ENCODE measurements at places on chromosomes 5 and 9. TPM values are rescaled to one million over a fixed set of nuclear protein-coding genes. Genes with fewer than 3 reads are reported as not detected.
A peak's percentile ranks its signal among the peaks of the same experiment; 100 is the strongest.

GRCh38 chr5:145936401-145937131 lies at the start of gene SH3RF2:
SH3RF2 (plus strand) TSS chr5:145936578; CDS start chr5:145937929, 1,351 bp downstream.
- peaks cover 9% of the 10 kb centered on the region for H3K4me1 ChIP-seq
- peak within 1 kb of the TSS; percentile 46 for H3K27ac ChIP-seq

DNA sequence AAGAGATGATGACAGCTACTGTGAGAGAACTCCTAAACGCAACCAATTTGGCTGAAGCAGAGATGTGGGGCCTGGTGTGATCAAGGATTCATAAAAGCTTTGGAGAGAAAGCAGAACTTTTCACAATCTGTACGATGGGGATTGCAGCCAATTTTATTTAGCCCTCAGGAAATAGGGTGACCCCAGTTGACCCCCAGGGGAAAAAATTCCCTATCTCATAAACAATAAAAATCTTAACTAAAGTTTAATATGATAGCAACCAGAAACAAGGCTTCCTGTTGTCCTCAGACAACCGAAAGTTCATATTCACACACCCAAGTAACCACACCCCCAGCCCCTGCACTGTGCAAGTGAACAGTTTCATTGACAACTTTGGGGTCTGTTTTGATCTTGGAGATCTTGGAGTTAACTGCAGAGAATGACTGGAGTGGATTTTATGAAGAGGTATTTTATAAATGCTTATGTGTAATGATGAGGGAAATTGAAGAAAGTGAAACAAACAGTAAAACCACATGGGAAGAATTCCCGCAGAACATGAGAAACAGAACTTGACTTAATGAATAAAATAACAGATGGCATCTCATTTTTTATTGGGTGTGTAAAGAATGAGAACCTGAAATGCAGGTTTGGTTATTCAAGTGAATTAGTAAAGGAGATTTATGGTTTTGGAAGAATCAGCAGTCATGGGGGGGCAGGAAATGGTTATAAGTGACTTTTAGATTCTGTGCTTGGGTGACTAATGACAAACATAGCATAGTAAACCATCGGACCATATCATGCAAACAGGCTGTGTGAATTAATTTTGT lies 94.5 kb downstream of the PDE4D start:
- no peak overlapping the region for H3K27ac ChIP-seq
- H3K36me3 ChIP-seq, result no peaks in the 10 kb centered on the region
- no peak overlapping the region for H3K4me3 ChIP-seq
- no peak for DNase-seq
- H3K4me1 ChIP-seq, result no peaks in the 10 kb centered on the region

- no peak for DNase-seq
- no peak overlapping the region for H3K27ac ChIP-seq
- H3K4me1 ChIP-seq, result no peaks in the 10 kb centered on the region
- H3K27me3 ChIP-seq, result no peaks in the 10 kb centered on the region
Observed at GRCh38 chr9:121107029-121107428, 32.3 kb downstream of the CNTRL start.

DNA sequence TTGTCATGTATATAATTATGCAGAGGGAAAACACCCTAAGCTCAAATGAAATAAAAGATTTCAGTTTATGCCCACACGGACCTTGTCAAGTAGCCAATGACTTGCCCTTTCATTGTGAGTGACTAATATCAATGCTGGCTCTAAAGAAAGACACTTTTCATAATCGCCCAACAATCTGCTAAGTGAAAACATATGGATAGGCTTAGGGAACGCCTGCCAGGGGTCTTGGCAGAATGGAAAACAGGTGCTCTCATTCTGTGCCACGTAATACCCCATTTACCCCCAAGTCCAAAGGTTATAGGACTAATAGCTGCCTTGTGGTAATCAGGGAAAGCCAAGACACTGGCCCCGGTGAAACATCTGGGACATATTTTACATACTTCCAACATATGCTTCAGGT lies 157.7 kb downstream of the SLF1 start:
- no peaks in the 10 kb centered on the region for H3K27me3 ChIP-seq
- no peaks in the 10 kb centered on the region for H3K36me3 ChIP-seq
- DNase-seq, result no peak
- H3K4me3 ChIP-seq, result no peak overlapping the region

The BTNL9 gene
- total RNA-seq, result 6.3 TPM

The CBY3 gene
- 0.19 TPM for total RNA-seq

DNA sequence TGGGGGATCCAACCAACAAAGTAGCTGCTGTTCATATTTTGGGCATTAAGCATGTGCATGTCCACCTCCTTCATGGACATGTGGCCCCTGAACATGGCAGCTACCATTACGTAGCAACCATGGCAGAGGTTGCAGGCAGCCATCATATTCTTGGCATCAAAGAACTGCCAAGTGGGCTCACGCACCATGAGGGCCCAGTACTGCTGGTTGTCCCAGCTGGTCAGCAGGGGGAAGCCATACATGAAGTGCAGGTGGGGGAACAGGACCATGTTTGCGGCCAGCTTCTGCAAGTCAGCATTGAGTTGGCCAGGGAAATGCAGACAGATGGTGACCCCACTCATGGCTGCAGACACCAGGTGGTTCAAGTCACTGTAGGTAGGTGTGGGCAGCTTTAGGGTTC lies 9.5 kb downstream of the MTAP start:
- no peaks in the 10 kb centered on the region for H3K4me1 ChIP-seq
- H3K36me3 ChIP-seq, result peaks cover 14% of the 10 kb centered on the region
- no peak overlapping the region for H3K4me3 ChIP-seq
- no peaks in the 10 kb centered on the region for H3K27me3 ChIP-seq

- no peaks in the 10 kb centered on the region for H3K36me3 ChIP-seq
- no peak for DNase-seq
- no peaks in the 10 kb centered on the region for H3K4me1 ChIP-seq
- no peak overlapping the region for H3K4me3 ChIP-seq
- no peak overlapping the region for H3K27ac ChIP-seq
- no peaks in the 10 kb centered on the region for H3K27me3 ChIP-seq
Observed at GRCh38 chr5:156883316-156883875, 33.3 kb downstream of the PPP1R2B start.

DNA sequence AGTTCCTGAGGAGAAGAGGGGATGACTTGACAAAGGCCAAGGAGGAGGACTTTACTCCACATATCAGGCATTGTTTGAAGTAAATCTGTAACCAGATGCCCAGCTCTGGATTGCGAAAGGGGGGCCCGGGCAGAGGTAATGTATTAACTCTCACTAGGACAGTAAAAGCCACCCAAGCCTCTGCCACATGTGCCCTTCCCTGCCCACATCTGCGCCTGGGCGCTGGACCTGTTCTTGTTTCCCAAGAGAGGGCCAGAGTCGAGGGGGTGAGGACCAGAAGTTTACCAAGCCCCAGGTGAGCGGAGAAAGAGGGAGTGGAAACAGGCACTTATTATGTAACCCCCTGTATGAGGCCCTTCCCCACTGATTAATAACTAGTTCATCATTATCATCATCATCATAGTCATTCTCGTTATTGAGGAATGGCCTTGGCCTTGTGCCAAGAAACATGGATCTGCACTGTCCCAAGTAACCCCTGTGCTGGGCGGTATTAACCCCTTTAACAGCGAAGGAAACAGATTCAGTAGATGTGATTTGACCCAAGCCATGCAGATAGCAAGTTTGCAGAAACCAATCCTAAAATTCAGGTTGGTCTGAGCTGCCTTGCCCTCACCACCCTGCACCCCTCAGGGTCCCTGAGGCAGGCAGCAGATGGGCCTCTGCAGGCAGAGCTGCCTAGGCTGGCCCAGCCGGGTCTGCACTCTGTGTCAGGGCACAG lies at the start of gene SLC23A1:
SLC23A1 (minus strand) TSS at position 23 of the 718 bp plus-strand sequence. CDS start 44 bp downstream, outside the sequence.
- peak within 1 kb of the TSS; percentile 86 for H3K27ac ChIP-seq
- peaks cover 12% of the 10 kb centered on the region for H3K36me3 ChIP-seq
- H3K4me3 ChIP-seq, result no peak within 1 kb of the TSS

The PCDHA9 gene
- not detected for total RNA-seq

The ERGIC1 gene
- 57.2 TPM for total RNA-seq

The BARHL1 gene
- not detected for total RNA-seq

DNA sequence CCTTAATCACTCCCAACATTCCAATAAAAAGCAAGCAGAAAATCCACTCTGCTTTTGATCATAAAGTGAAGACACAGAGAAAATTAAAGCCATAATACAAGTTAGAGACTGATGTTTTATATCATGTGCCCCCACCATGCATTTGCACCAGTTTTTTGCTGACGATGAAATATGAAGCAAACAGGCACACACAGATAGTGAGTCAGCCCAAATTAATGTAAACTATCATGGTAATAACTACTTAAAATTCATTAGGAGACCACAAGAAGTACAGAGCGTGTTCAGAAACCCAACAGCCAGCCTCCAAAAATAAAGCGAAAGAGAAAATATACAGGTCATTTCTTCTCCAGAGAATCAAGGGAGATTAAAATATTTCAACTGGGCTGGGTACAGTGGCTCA lies 46.4 kb upstream of the KDM4C start:
- no peaks in the 10 kb centered on the region for H3K27me3 ChIP-seq
- H3K36me3 ChIP-seq, result no peaks in the 10 kb centered on the region
- H3K4me1 ChIP-seq, result peaks cover 3% of the 10 kb centered on the region
- DNase-seq, result no peak
- no peak overlapping the region for H3K4me3 ChIP-seq

- no peak within 1 kb of the TSS for H3K27ac ChIP-seq
- no peaks in the 10 kb centered on the region for H3K36me3 ChIP-seq
- H3K4me3 ChIP-seq, result no peak within 1 kb of the TSS
- peaks cover 66% of the 10 kb centered on the region for H3K27me3 ChIP-seq
- peaks cover 2% of the 10 kb centered on the region for H3K4me1 ChIP-seq
Observed at GRCh38 chr9:34628656-34629490, at the start of gene ARID3C. ARID3C (minus strand) TSS chr9:34629066; CDS start chr9:34628014, 1,052 bp downstream.

The LCN9 gene
- not detected for total RNA-seq

DNA sequence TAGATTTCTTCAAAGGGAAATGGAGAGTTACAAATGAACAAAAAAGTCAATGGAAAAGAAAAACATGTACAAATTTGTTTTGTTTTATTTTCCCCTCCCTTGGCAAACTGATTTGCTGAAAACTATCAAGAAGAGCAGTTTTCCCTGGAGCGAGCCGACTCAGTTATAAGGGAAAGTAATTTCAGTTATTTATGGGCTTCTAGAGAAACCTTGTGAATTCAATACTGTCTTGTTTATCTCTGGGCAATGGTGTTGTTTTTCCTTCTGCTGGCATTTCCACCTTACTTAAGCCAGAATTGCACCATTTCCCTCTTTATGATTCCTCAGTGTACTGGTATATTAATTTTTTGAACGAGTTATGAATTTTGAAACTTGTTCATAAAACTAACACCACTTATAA lies 1163.6 kb downstream of the CDH12 start:
- no peaks in the 10 kb centered on the region for H3K36me3 ChIP-seq
- no peak for DNase-seq
- H3K27me3 ChIP-seq, result no peaks in the 10 kb centered on the region
- no peak overlapping the region for H3K4me3 ChIP-seq
- H3K27ac ChIP-seq, result no peak overlapping the region

The CDO1 gene
- total RNA-seq, result 1.6 TPM
